ENCODE measurements at places on chromosomes 2 and 18.
A peak's percentile ranks its signal among the peaks of the same experiment; 100 is the strongest.

DNA sequence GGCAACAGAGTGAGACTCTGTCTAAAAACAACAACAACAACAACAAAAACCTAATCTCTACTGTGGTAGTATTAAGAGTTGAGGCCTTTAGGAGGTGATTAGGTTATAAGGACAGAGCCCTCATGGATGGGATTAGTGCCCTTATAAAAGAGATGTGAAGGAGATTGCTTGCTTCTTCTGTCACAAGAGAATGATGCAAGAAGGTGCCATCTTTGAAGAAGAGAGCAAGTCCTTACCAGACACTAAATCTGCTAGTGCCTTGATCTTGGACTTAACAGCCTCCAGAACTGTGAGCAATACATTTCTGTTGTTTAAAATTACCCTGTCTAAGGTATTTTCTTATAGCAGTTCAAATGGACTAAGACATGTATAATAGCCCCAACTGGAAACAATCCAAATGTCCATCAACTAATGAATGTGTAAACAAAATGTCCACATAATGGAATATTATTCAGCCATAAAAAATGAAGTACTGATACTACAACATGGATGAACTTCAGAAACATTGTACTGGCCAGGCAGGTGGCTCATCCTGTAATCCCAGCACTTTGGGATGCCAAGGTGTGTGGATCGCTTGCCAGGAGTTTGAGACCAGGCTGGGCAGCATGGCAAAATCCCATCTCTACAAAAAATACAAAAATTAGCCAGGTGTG lies 1.6 kb upstream of the ARHGEF33 start:
- DNase-seq = no peak

GRCh38 chr2:63827749-63828148 lies 13.9 kb upstream of the UGP2 start:
- no peak for DNase-seq

DNA sequence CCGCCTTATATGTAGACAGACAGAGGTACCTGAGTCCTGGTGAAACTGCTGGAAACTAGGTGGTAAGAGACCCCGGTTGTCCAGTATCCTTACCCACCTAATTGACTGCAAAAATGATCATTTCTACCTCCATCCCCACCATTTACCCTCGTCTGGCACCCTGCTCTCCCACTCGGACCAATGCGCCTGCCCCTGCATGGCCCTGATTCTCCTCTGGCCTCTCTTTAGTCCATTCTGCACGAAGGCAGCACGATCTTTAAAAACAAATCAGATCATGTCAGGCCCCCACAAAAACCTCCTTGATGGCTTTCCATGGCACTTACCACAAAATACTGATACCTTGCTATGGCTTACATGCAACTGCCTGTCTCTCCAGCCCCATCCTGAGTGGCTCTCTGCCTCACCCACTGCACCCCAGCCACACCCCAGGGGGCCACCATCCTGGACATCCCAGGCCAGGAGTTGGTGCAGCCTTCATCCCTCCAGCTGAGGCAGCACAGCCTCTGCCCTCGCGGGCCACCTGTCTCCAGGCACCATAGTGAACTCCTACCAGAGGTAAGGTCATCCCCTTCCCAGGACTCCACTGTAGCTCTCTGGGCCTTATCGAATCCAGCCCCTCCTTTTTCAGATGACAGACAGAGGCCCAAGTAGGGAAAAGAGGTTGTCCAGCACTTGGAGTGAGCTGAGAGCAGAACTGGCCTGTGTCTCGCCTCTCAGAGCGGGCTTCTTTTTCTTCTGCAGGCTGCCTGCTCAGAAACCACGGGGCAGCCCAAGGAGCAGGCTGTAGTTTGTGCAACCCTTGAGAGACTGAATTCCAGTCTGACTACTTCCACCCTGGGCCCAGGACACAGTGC lies 12.3 kb upstream of the CIB4 start:
- no peak for DNase-seq

GRCh38 chr2:239856620-239857285 lies 168.4 kb downstream of the NDUFA10 start:
- DNase-seq = no peak

DNA sequence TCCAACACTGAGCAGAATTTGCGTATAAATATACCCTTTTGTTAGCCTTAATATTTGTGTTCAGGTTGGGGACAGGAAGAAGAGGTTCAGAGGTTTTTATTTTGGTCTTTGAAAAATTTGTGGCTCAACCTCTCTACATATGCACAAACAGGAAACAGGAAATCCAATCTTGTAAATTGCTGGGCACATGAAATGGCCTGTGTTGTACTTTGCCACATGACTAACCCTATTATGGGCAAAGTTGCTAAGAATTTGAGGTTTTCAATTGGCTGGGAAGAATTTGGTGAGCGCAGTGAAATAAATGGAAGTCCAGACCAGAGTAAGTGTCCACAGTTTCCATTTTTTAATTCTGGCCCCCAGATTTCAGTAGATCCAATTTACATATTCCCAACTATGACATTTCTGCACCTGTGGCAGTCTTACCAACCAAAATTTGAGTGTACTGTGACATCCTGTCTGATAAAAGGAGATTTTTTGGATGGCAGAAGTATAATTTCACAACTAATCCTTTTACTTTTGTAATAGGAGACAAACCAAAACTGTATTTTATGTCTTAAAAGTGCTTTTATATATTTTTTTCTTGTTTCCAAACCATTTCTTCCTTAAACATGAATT lies 63.6 kb downstream of the COX7A2L start:
- DNase-seq = no peak

GRCh38 chr18:40708726-40709125 lies 1246.3 kb upstream of the PIK3C3 start:
- DNase-seq = no peak

DNA sequence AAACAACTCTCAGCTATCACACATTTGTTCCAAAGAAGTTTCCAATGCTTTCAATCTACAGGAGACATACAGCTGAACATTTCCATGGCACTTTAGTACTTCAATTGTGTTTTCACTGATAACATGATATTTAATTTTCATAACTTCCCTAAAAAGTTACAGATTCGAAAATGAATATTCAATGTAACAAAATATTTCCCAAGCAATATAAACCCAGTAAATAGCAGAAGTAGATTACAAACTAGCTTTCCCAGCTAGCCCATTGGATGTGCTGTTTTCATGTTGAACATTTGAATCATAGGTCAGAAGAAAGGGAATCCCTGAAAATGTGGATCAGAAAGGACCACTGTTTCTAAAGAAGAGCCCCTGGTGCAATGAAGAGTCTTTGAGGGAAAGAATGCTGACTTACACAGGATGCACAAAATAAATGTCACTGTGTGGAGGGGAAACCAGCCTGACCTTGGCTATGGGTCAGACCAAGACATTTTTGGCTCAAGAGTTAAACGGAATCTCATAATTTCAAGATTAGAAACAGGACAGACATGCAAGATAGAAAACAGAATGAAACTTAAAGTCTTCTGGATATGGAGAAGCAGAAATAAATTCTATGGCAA lies 22.5 kb downstream of the CYTIP start:
- no peak for DNase-seq

- DNase-seq = peak; percentile 0
Observed at GRCh38 chr18:51191128-51191717, 6.3 kb downstream of the MEX3C start.

DNA sequence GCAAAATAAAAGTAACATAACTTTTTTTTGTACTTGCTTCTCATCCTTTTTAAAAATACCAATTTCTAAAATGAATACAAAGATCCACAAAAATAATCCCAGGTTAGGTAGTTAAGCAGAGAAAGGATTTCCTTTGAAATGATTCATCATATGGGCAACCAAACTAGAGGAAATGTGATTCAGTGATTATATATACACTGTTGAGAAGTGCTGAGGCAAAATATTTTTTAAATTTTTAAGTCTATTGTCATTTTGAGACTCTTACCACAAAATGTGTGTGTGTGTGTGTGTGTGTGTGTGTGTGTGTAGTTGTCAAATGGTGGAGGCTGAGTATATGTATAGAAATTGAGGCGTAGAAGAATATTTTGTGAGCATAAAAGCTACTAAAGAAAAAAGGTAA lies 1075.3 kb downstream of the LRP1B start:
- no peak for DNase-seq

GRCh38 chr2:147405651-147406050 lies 439.2 kb upstream of the ACVR2A start:
- DNase-seq = no peak

Measured in activated naive CD4-positive, alpha-beta T cell (primary cell).